Muscle of arm (tissue), 14 donors: ENCODE measurements at places on chromosomes 13 and 19.

GRCh38 chr19:5430237-5430636, 25.0 kb upstream of the ZNRF4 start:
- no peak for DNase-seq

DNA sequence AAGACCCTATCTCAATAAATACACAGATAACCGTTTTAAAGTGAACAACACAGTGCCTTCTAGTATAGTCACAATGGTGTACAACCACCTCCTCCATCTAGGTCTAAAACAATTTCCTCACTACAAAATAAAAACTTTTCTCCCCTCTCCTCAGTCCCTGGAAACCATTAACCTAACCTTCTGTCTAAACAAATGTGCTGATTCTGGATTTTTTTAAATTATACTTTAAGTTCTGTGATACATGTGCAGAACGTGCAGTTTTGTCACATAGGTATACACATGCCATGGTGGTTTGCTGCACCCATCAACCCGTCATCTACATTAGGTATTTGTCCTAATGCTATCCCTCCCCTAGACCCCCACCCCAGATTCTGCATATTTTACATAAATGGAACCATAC, 9.8 kb upstream of the ZBTB45 start:
- no peak for DNase-seq

DNA sequence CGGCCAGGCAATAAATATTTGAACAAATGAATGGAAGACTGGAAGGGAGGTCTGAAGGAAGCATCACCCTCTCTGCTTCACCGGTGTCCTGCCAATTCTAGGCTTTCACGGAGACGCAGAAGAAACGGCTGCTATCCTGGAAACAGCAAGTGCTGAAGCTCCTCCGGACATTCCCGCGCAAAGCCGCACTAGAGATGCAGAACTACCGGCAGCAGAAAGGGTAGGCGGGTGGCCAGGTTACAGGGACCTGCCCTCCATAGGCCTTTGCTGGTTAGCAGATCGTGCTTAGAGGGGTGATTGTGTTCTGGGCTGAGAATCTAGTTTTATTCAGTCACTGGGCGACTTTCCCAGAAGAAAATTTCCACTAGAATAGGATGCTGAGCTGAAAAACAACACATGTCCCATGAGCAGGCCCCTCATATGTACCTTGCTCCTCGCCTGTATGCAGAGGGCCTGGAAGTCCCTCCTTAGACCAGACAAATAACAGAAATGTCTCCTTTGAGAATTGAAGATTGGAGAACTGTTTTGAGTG, 11.0 kb downstream of the PAF1 start:
- DNase-seq, result peak; percentile 55

- DNase-seq, result no peak
Measured at GRCh38 chr19:14775869-14776586, 2.3 kb downstream of the ADGRE2 start.

GRCh38 chr13:76387566-76387965, 498.6 kb downstream of the KCTD12 start:
- DNase-seq, result no peak

GRCh38 chr19:49118565-49119410, at the start of gene C19orf73:
Gene C19orf73 (minus strand): TSS chr19:49119143. CDS start chr19:49119022, 121 bp downstream.
- DNase-seq, result peak; percentile 94

GRCh38 chr19:955803-956765, 28.1 kb upstream of the WDR18 start:
- DNase-seq, result no peak

GRCh38 chr19:51467864-51468544, 9.8 kb upstream of the SIGLEC8 start:
- no peak for DNase-seq

GRCh38 chr13:107076801-107077200, 508.9 kb upstream of the ARGLU1 start:
- no peak for DNase-seq

- DNase-seq, result no peak
Measured at GRCh38 chr19:50896591-50897190, 14.5 kb downstream of the KLK4 start.

- no peak for DNase-seq
Measured at GRCh38 chr13:39571502-39572092, 31.4 kb downstream of the LHFPL6 start.

DNA sequence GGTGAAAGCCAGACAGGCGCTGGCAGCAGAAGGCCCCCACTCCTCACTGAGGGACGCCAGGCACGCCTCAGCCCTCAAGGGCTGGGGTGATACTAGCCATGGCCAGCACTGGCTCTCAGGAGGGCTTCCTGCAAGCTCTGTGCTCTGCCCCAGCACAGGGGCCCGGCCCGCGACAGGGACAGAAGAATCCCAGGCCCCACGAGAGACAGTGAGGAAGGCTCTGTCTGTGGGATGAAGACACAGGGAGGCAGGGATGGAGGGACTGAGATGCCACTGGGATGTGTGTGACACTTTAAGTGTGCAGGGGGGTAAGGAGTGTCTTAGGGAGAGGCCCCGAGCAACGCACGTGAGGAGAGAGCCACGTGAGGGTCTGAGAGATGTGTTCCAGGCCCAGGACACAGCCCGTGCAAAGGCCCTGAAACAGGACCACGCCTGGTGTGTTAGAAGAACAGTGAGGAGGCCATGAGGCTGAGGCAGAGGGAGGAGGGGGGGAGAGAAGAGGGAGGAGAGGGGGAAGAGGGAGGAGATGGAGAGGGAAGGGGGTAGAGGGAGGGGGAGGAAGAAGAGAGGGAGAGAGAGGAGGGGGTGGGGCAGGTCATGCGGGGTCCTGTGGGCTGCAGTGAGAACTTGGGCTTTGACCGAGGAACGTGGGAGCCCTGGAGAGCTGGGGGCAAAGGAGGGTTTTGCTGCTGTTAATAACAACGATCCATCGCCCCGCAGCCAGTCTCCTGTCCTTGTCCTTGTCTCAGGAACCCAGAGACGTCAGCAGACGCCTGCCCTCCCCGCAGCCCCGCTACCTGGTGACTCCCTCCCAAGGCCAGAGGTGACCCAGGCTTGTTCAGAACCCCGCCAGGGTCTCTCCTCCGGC, 7.2 kb downstream of the RPL36 start:
- no peak for DNase-seq

GRCh38 chr13:114106991-114107685, 25.3 kb downstream of the RASA3 start:
- DNase-seq, result no peak

DNA sequence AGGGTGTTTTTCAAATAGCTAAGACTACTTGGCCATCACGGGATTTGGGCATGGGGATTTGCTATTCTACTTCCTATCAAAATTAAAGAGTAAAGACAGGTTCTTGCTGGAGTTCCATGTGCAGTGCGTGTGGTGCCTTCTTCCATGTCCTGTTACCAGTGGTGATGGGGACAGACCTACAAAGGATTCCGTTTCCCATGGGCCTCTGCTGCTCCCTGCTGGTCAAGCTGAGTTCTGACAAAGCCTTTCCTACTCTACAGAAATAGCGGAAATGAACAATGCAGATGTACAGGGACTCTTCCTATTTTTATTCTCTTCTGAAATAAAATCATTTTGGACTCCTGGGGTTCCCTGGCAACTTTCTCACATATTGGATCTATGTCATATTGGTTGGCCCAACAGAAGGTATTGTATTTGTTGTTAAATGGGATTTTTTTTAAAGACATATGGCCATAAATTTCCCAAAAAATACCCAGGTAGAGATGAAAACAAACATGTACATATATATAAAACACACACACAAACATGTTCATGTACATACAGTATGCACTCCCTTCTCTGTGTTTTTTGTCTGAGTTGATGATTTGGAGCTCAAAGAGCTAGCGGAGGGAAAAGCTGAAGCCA, 90.5 kb upstream of the SLC15A1 start:
- peak; percentile 79 for DNase-seq

GRCh38 chr19:43739439-43740235, 15.1 kb downstream of the SMG9 start:
- DNase-seq, result no peak

DNA sequence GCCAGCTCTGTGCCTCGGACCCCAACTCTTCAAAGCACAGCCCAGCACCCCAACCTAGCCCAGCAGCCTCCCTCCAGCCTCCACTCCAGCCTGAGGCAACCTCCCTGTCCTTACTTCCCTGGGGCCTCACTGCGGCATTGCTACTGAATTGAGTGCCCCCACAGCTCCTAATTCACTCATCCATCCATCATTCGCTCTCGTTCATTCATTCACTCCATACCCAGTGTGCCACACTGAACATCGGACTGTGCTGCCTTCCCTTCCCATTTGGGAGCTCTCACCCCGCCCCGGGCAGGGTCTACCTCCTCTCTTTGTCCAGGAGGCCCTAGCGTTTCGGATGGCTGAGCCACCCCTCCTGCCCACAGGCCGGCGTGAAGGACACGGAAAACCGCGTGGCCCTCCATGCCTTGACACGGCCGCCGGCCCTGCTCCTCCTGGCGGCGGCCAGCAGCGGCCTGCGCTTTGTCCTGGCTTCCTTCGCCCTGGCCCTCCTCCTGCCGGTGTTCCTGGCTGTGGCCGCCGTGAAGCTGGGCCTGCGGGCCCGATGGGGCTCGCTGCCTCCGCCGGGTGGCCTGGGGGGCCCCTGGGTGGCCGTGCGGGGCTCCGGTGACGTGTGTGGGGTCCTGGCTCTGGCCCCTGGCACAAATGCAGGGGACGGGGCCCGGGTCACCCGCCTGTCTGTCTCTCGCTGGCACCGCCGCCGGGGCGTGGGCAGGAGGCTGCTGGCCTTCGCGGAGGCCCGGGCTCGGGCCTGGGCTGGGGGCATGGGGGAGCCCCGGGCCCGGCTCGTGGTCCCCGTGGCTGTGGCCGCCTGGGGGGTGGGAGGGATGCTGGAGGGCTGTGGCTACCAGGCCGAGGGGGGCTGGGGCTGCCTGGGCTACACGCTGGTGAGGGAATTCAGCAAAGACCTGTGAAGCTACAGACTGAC, 1.3 kb downstream of the NAT14 start:
- DNase-seq, result no peak

DNA sequence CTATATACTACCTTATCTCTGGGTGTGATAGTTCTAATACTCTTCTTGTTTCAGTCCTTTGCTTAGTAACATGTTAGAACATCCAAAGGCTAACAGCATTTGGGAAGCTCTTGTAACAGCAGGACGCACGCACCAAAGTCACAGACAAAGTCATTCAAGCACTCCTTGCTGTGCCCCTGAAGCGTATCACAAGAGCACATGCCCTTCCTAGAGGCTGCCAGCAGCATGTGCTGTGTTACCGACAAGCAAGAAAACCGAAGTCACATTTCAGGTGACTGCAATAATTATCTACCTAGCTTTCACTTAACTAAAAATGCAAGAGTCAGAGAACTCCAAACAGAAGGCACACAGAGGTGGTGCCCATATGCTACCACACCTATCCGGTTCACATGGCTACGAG, 194.1 kb downstream of the KLF12 start:
- DNase-seq, result no peak

DNA sequence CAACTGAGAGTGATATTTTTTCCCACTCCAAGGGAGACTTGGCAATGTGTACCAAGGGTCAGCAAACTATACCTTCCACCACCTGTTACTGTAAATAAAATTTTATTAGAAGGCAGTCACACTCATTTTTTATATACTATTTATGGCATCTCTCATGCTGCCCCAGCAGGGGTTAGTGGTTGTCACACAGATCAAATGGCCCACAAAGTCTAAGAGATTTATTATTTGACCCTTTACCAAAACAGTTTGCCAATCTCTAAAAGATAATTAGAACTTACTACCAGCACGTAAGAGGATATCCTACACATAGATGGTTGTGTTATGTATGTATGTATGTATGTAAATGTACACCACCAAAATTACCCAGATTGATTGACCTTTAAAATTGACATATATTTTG, 185.1 kb downstream of the PRR20E start:
- DNase-seq, result no peak

- DNase-seq, result peak; percentile 27
Measured at GRCh38 chr13:32650705-32651311, 64.6 kb downstream of the PDS5B start.

DNA sequence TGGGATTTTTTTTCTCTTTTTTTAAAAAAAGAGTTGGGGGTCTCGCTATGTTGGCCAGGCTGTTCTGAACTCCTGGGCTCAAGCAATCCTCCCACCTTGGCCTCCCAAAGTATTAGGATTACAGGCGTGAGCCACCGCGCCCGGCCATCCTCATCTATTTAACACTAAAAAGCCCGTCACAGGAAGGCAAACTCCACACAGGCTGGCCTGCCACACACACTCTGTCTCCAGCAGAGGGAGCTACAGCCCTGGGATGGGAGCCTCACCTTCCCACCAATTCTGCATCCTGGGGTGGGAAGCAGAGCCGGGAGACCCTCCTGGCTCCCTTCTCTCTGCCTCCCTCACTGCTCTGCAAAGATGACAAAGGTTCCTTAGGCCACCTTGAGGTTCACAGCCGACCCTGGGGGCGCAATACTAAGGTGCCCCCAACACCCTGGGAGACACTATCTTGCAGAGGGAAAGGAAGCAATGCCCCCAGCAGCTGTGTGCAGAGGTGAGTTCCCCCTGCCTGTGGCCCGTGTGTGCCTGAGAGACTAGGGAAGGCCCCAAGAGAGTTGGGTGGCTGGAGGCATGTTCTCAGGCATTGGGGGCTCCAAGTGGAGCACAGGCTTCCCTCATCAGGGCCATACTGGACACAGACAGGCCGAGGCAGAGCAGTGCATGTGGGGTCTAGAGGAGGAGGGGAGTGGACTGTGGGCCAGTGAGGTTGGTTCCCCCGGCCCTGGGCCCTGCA, 27.4 kb upstream of the TIMM44 start:
- DNase-seq, result no peak

- no peak for DNase-seq
Measured at GRCh38 chr19:12112701-12113100, 27.4 kb downstream of the ZNF20 start.

GRCh38 chr19:47609906-47610894, 1.3 kb downstream of the BICRA start:
- DNase-seq, result peak; percentile 25

GRCh38 chr19:11563532-11563931, 4.5 kb upstream of the ELOF1 start:
- no peak for DNase-seq

DNA sequence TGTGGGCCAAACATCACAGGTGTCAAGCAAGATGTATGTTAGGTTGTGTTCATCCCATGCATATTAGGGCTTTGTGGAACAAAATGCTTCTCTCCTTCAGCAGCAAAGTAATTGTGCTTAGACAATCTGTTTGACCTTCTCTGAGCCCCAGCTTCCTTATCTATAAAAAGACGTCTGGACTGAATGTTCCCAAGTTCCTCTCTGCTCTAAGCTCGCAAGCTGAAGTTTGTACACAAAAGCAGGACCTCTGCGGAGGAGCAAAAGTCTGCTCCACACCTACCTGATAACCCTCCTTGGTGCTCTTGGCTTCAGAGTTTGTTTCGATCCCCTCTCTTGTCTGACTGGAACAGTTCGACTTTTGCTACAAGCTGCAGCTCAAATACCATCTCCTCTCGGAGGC, 95.7 kb upstream of the UBL3 start:
- DNase-seq, result no peak

- DNase-seq, result peak; percentile 36
Measured at GRCh38 chr13:93534181-93534700, 307.6 kb downstream of the GPC6 start.

DNA sequence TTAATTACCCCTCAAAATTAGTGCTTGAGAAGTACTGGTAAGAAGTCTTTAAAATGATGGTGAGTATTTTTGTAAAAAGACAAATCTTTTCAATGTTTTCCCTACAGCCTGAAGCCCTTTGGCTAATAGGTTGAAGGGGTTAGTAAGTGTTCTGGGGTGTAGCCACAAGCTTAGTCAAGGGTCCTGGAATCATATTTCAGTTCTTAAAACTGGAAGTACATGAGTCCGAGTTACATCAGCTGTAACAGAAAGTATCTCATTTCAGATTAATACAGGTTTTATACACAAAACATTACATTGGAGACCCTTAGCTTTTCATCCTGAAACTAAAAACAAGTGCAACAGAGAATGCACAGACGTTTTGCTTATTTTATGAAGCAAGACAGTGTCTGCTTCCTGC, 52.7 kb upstream of the TEX29 start:
- DNase-seq, result no peak
